ENCODE measurements at places on chromosomes 7 and 10. TPM values are rescaled to one million over a fixed set of nuclear protein-coding genes. Genes with fewer than 3 reads are reported as not detected.

ADAM8 gene
- total RNA-seq = 1.3 TPM

TMEM254 gene
- 18.4 TPM for total RNA-seq

ANK3 gene
- total RNA-seq = 38.6 TPM

OPALIN gene
- not detected for total RNA-seq

SEMA4G gene
- 8.2 TPM for total RNA-seq

DNA sequence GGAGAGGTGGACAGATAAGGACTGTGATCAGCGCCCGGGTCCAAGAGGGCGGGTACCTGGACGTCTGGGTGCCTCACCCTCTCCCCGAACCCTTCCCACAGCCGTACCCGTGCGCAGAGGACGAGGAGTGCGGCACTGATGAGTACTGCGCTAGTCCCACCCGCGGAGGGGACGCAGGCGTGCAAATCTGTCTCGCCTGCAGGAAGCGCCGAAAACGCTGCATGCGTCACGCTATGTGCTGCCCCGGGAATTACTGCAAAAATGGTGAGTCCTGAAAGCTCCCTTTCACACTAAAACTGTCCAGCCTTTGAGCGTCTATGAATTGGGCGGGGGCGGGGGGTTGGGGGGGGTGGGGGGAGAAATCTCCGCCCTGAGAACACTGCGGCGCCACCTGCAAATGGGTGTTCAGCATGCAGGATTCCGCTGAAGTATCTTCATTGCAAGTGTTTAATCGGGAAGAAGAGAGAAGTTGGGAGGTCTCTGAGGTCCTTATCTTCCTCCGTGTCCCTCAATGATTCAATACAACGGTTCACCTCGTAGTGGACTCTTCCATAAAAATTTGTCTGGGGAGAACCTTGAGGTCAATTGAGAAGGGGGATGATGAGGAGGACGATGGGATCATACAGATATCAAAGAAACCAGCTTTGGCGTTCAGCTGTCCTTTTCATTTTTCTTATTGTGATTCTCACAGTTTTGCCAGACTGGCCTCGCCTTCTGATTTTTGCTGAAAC is 906 bp downstream of the DKK1 start:
- DNase-seq = no peak

GRCh38 chr7:26065652-26066051 is 86.3 kb upstream of the NFE2L3 start:
- DNase-seq = no peak

DNA sequence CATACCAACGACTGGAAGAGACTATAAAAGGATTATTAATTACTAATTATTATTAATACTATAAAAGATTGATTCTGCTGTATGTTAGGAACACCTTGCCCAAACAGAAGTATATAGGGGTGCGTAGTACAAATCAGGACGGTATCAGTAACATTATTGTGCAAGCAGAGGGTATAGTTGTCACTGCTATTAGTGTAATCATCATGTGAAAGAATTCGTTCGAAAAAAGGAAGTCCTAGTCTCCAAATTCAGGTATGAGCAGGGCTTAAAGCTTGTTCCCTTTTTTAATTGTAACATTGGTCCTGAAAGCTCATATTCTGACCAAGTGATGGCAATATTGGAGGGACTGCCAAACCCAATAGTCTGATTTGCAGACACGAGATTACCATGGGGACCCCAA is 81.8 kb downstream of the THSD7A start:
- no peak for DNase-seq

DNA sequence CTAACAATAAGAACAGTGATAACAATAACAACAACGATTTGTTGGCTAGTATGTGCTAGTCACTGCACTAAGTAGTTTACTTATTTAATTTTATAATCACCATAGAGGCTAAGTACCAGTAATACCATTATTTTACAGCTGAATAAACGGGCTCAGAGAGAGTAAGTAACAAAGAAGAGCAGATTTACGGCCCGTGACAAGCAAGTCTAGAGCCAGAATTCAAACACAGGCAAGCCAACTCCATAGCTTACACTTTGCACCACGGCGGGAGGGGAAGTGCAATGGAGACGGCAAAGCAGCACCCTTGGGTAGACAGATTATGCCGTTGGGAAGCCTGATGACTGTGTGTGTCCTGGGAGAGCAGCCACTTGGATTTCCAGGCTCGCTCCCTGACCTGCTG is 1.2 kb upstream of the OR6V1 start:
- no peak for DNase-seq

DNA sequence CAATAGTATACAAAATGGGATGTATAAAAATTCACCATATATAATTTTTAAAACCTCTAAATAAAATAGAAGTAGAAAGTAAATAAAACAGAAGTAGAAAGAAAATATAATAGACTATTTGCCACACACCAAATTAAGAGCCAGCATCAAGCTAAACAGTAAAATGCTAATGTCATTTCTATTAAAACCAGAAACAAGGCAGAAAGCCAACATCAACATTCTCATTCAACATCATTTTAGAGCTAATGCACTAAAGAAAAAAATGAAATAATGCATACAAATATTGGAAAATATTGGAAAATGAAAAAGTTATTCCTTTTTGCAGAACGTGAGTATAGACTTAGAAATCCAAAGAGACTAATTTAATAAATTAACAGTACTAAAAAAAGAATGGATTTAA is 23.4 kb upstream of the RELN start:
- DNase-seq = no peak

DNA sequence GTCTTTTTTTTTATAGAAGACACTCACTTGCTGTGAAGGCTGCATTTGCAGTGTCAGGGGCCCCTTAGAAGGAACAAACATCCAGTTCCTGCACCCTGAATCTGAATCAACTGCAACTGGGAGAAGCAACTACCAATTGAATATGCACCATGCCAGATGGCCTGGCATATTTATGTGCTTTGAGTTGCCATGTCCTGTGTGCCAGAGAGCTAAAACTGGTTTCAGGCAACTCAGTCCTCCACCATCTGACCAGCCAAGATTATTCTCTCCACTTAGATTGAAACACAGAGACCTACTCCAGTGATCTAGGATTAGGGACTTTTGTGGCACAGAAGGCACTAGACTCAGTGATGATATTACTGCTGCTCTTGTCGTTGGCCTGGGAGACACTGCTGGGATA is 225.4 kb downstream of the HECW1 start:
- DNase-seq = no peak

DNA sequence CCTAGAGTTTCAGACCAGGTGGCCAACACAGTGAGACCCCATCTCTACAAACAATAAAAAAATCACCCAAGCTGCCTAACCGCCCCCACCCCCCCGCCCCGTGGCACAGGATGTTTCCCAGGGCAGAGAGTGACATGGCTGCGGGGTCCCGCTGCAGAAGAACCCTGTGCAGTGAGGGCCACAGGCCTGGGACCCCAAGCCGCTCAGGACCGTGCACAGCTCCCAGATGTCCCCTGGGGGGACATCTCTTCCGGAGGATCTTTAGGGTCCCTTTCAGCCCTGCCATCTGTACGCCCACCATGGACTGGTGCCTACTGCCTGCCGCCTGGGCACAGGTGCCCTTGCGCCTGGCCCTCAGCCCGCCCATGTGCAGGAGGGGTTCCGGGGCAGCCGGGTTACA is 373.6 kb downstream of the DNAJB6 start:
- no peak for DNase-seq

DNA sequence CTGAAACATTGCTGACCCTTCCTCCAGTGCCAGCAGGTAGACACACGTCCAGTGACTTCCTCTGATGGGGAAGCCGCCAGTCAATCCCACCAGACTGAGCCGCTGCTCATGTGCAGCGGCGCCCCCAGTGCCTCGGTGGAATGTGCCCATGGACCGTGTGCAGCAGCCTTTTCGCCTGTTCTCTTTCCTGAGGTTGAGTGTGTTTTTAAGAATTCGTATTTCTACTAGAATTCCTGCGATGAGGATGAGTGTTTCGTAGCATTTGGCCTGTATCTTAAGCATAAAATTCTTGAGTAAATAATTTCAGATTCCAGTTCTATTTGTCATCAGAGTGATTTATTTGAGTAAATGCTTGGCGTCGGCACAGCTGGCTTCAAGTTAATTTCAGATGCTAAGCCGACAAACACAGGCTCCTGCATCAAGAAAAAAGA is 35.4 kb downstream of the BNIP3 start:
- DNase-seq = no peak

DNA sequence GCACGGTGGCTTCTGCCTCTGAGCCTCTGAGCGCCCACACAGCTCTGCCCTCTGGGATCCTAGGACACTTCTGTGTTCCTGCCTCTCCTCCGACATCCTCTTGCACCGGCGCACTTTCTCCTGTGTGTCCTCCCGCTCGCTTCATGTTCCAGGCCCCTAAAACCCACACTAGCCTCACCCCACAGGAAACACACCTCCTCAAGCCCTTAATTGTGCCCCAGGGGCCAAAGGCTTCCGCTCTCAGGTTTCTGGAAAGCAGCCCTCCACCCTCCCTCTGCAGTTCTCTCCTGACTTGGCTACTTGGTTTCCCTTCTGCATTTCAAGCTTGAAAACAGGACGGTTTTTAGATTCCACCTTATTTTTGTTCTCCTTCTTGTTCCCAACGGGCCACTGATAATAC is 7.3 kb downstream of the GFRA1 start:
- no peak for DNase-seq

DNA sequence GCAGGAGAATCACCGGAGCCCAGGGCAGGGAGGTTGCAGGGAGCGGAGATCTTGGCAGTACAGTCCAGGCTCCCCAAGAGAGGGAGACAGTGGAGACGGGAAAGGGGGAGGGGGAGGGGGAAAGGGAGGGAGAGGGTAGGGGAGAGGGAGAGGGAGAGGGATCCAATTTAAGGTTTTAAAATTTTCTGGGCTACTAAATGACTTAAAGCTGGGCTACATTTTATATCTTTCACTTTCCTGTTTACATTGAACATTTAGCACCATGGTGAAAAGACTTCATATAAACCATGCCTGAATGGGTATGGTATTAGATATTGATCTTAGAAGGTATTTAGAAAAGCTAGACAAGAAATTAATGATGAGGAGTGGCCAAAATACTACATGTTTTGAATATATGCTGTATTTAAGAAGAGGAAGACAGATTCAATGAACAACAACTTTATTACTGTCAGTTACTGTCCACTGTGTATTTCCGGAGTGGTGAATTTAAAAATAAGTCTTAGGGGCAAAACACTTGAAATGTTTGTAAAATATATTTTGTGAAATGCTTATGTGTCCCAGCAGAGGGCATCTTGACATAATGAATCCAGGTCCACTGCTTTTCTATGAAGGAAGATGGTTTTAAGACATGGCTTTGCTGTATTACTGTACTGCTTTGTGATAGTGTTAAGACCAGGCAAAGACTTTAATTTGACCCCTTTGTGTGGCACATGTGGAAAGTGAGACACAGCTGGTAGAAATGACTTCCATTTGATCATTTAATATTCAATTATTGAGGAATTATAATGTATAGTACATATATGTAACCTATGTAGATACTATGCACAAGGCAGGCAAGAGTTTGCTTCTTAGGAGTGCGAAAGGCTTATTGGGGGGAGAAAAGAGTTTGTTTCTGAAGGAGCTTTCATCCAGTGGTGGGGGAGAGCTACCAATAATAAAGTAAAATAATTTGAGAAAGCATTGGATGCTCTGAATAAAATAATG is 52.8 kb downstream of the NRF1 start:
- DNase-seq = peak; percentile 53

DNA sequence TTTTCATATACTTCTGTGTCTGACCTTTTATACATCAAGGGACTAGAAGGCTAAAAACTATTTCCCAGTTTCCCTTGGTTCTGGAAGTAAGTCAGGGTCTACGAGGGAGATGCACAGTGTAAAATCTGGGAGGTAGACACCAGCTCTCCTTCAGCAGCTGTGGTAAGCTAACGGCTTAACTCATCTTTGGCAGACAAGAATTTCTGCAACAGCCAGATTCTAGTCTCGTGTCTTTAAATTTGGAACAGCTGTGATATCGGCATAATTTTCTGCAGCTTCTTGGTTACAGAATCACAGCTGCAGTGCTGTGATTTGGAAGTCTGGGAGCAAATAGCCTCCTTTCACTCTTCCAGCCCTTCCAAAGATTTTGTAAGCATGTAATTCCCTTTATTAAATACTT is 37.4 kb upstream of the ABCB4 start:
- DNase-seq = no peak

GRCh38 chr10:116888380-116889055 is 39.2 kb downstream of the ENO4 start:
- peak; percentile 54 for DNase-seq

GRCh38 chr7:1169409-1170368 is 9.7 kb upstream of the ZFAND2A start:
- DNase-seq = peak; percentile 94

GRCh38 chr7:140640060-140640637 is 464 bp downstream of the DENND2A start:
- DNase-seq = peak; percentile 87

DNA sequence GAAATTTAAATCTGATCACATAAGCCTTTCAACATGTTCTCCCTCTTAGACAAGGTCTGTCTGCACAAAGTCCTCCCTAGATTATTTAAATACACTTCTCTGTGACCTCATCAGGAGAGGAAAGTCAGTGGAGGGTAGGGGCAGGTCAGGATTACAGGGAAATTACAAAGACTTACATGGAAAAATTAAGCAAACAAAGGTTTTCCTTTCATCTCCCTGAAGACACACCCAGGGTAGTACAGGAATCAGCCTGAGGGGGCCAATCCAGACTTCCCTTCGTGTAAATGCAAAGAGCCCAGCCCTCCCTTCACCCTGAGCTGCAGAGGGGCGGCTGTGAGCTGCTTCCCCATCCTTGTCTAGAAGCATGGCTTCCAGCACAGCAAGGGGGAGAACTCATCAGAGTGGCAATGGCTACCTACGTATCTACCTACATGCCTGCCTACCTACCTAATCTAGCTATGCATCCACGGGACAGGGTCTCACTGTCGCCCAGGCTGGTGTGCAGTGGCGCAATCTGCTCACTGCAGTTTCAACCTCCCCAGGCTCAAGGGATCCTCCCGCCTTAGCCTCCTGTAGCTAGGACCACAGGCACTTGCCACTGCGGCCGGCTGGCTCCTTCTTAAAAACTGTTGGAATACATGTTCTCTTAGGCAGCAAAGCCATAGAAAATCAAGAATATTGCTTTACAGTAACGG is 33.2 kb downstream of the PITRM1 start:
- no peak for DNase-seq
